Natural killer cell treated with Interleukin-12 subunit alpha and Interleukin-12 subunit beta and Interleukin-15 and Interleukin-18, amount 100 ng/mL, for 72 hours (primary cell): ENCODE measurements at places on chromosomes 3 and 15.

GRCh38 chr3:127371334-127371733 lies 83.5 kb upstream of the PRR20G start:
- H3K4me1 ChIP-seq: peaks cover 1% of the 10 kb centered on the region
- peaks cover 16% of the 10 kb centered on the region for H3K27me3 ChIP-seq
- H3K36me3 ChIP-seq: no peaks in the 10 kb centered on the region

GRCh38 chr15:100919481-100920405 lies 586 bp downstream of the LRRK1 start:
- H3K4me1 ChIP-seq: peaks cover 10% of the 10 kb centered on the region
- H3K4me3 ChIP-seq: peak overlapping the region; percentile 54
- no peak overlapping the region for H3K27ac ChIP-seq
- H3K36me3 ChIP-seq: no peaks in the 10 kb centered on the region

DNA sequence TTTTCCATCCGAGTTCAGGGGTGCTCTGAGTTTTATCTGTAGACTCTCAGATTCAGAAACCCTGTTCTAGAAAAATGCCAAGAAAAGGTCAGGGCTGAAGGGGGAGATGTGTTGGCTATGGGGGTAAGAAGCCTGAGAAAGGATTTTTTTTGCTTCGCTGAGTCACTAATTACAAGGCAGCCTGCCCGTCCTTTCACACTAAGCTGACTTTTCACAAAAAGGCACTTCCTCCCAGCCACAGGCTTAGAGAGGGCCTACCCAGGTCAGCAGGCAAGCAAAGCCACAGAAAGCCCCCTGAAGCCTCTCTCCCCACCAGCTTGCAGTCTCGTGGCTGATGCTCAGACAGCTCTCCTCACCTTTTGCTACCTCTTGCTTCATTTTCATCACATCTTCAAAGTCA lies 192.6 kb upstream of the PRICKLE2 start:
- no peak overlapping the region for H3K4me3 ChIP-seq
- peaks cover 7% of the 10 kb centered on the region for H3K27me3 ChIP-seq
- H3K4me1 ChIP-seq: no peaks in the 10 kb centered on the region
- DNase-seq: no peak
- no peak overlapping the region for H3K27ac ChIP-seq

DNA sequence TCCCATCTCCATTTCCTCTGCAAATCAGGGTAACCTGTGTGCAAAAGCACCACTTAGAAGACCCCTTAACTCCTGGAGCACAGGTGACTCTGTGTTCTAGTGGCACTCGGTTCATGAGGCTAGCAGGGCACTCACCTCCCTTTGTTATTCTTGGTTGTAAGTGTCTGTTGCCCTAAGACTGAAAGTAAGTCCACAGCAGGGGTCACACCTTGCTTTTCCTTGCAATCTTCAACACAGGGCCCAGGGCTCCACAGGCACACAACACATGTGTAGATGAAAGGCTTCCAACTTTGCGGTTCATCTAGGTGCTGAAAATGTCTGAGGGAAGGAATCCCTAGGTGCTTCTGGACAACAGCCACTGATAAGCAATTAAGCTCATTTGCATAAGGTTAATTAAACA lies 2.9 kb downstream of the RNU6-1 start:
- peaks cover 26% of the 10 kb centered on the region for H3K27me3 ChIP-seq
- no peak overlapping the region for H3K4me3 ChIP-seq
- H3K27ac ChIP-seq: no peak overlapping the region
- no peak for DNase-seq

DNA sequence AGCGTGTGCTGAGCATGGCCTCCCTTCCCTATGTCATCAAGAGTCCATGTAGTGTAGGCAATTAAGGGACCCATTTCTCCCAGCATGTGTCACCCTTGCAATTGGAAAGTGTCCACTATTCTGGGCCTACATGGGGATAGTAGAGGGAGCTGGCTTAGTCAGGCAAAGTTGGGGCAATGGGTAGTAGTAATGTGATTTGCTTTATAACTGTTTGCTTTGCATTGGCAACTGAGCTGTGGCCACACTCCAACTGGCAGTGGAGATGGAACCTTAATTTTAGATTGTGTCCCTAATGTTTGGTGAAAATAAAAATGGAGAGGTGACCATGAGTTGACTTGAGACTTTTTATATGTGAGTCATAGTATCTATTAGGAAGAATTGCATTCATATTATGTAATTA lies 97.7 kb upstream of the SAMMSON start:
- no peak overlapping the region for H3K27ac ChIP-seq
- H3K36me3 ChIP-seq: no peaks in the 10 kb centered on the region
- H3K4me3 ChIP-seq: no peak overlapping the region
- H3K4me1 ChIP-seq: no peaks in the 10 kb centered on the region
- no peaks in the 10 kb centered on the region for H3K27me3 ChIP-seq

GRCh38 chr15:79496838-79497237 lies 64.7 kb downstream of the MINAR1 start:
- H3K4me1 ChIP-seq: no peaks in the 10 kb centered on the region
- H3K27ac ChIP-seq: no peak overlapping the region
- H3K27me3 ChIP-seq: peaks cover 40% of the 10 kb centered on the region
- peaks cover 7% of the 10 kb centered on the region for H3K36me3 ChIP-seq

GRCh38 chr3:123751433-123751832 lies 132.7 kb downstream of the MYLK start:
- H3K27me3 ChIP-seq: peaks cover 14% of the 10 kb centered on the region
- H3K4me3 ChIP-seq: no peak overlapping the region
- H3K27ac ChIP-seq: no peak overlapping the region
- no peaks in the 10 kb centered on the region for H3K4me1 ChIP-seq
- DNase-seq: no peak
- no peaks in the 10 kb centered on the region for H3K36me3 ChIP-seq

DNA sequence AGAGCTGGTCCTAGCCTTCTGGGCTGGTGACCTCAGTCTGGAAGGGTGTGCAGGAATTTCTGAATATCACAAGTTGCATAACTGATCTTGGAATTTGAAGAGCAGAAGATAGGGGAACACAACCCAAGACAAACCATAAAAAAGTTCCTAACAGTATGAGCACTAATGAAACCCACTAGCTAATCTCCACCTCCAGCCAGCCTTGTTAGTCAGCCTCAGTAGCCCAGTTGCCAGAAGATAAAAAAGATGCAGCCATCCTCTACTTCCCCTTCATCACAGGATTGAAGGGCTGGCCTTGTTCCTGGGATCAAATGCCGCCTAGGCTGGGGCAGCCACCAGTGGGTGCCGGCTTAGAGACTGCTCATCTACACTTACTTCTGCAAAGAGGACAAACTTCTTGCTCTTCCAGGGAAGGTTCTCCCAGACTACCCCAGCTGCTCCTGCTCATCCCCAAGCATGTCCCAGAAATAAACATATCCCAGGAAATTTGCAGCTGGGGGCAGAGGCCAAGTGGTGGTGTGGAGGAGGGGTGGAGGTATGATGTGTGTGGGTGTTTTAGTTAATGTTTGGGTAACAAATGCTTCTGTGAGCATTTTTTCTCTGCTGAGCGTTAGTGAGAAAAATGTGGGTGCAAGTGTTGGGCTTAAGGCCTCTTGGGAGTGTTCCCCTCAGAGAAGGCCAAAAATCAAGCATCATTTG lies 9.2 kb upstream of the ITGA11 start:
- no peak overlapping the region for H3K4me3 ChIP-seq
- no peaks in the 10 kb centered on the region for H3K36me3 ChIP-seq
- no peaks in the 10 kb centered on the region for H3K4me1 ChIP-seq
- peaks cover 81% of the 10 kb centered on the region for H3K27me3 ChIP-seq

- H3K4me3 ChIP-seq: no peak overlapping the region
- H3K27me3 ChIP-seq: no peaks in the 10 kb centered on the region
- H3K36me3 ChIP-seq: no peaks in the 10 kb centered on the region
- H3K4me1 ChIP-seq: no peaks in the 10 kb centered on the region
- H3K27ac ChIP-seq: no peak overlapping the region
- DNase-seq: no peak
These were observed 98.7 kb downstream of the KCNMB2 start for GRCh38 chr3:178634975-178635374.

- H3K4me3 ChIP-seq: peak overlapping the region; percentile 5
- H3K36me3 ChIP-seq: no peaks in the 10 kb centered on the region
- H3K4me1 ChIP-seq: no peaks in the 10 kb centered on the region
- peaks cover 20% of the 10 kb centered on the region for H3K27me3 ChIP-seq
These were observed 173.6 kb upstream of the PROK2 start for GRCh38 chr3:71958533-71958932.

- peaks cover 26% of the 10 kb centered on the region for H3K4me1 ChIP-seq
- peak overlapping the region; percentile 66 for H3K27ac ChIP-seq
- H3K36me3 ChIP-seq: no peaks in the 10 kb centered on the region
- no peak for DNase-seq
- peak overlapping the region; percentile 69 for H3K4me3 ChIP-seq
These were observed 81.8 kb downstream of the WWTR1 start for GRCh38 chr3:149575961-149576564.

DNA sequence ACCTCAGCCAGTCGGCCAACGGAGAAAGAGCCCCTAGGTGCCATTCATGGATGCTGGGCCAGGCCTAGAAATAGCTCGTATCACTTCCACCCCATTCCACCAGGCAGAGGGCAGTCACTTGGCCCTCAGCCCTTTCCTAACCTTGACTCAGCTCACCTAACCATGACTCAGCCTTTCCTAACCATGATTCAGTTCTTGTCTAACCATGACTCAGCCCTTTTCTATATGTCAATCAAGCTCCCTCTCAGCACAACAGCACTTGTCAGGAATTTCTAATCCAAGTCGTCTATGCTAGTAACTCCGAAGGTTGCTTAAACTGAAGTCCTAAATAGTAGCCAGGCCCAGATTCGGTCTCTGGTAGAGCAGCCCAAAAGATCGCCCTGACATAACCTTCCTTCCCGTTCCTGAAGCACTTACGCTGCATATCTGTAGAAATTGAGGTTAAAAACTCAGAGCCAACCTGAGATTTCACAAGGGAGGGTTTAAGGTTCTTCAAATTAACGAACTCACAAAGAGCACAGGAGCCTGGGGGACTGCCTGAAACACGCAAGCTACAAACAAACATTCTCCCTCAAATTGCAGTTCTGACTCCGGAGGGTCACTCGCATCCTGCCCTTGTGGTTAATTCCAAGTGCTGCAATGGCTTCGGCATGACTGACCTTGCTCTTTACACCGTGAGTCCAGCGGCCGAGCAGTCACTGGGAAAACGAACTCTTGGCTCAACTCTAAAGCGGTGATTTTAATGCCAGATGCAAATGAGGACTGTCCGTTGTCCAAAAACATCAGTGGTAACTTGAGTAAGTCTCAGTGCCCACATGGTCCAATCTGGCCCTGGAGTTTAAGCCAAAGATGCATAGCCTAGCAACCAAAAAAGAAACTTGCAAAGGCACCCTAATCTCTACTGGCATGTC lies 99.9 kb downstream of the ADAMTS17 start:
- no peak for DNase-seq
- H3K36me3 ChIP-seq: no peaks in the 10 kb centered on the region
- H3K4me3 ChIP-seq: no peak overlapping the region
- no peak overlapping the region for H3K27ac ChIP-seq
- H3K27me3 ChIP-seq: peaks cover 4% of the 10 kb centered on the region

DNA sequence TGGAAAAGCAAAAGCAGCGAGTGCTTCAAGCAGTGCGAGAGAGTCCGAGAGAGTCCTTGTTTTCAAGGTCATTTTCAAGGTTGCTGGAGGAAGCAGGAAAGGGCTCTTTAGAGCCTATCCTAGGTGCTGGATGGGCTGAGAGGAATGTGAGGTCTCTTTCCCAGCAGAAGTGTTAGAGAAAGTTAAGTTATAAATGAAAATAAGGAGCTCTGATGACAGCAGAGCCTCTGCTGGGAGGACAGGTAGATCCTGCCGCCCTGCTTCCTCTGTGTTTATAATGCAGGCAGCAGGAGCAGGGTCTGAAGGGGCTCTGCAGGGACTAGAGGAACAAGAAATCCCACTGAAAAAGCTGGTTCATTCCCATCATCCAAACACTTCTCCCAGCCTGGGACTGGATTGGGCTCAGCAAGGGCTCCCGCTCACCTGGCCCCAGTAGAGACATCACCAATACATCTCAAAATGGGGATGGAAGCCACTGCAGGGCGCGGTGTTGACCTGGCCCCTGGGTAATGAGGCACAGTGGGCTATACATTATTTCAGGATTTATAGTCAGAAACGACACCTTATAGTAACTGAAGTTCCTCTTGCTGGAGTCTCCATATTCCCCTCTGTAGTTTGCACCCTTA lies 41.5 kb upstream of the RAB6B start:
- no peaks in the 10 kb centered on the region for H3K36me3 ChIP-seq
- peaks cover 2% of the 10 kb centered on the region for H3K27me3 ChIP-seq
- H3K4me1 ChIP-seq: peaks cover under 1% of the 10 kb centered on the region

- H3K27ac ChIP-seq: no peak overlapping the region
- no peak overlapping the region for H3K4me3 ChIP-seq
- H3K4me1 ChIP-seq: no peaks in the 10 kb centered on the region
- DNase-seq: no peak
These were observed 97.1 kb upstream of the TNFAIP8L3 start for GRCh38 chr15:51191766-51192165.

- H3K36me3 ChIP-seq: peaks cover 9% of the 10 kb centered on the region
- no peak for DNase-seq
- H3K27me3 ChIP-seq: peaks cover 39% of the 10 kb centered on the region
These were observed 128.5 kb downstream of the LMLN start for GRCh38 chr3:198088421-198088955.

- no peaks in the 10 kb centered on the region for H3K27me3 ChIP-seq
- H3K4me3 ChIP-seq: no peak overlapping the region
- H3K27ac ChIP-seq: no peak overlapping the region
- no peak for DNase-seq
- H3K4me1 ChIP-seq: no peaks in the 10 kb centered on the region
These were observed 421.3 kb downstream of the PYDC2 start for GRCh38 chr3:191882289-191882688.

GRCh38 chr15:48965972-48966371 lies 2.3 kb upstream of the SHC4 start:
- H3K36me3 ChIP-seq: no peaks in the 10 kb centered on the region
- peak overlapping the region; percentile 85 for H3K4me3 ChIP-seq
- DNase-seq: no peak
- H3K4me1 ChIP-seq: peaks cover 47% of the 10 kb centered on the region
- H3K27me3 ChIP-seq: peaks cover 3% of the 10 kb centered on the region
- peak overlapping the region; percentile 86 for H3K27ac ChIP-seq

- H3K27me3 ChIP-seq: no peaks in the 10 kb centered on the region
- no peak for DNase-seq
- no peak overlapping the region for H3K27ac ChIP-seq
- H3K36me3 ChIP-seq: peaks cover 24% of the 10 kb centered on the region
- peaks cover 3% of the 10 kb centered on the region for H3K4me1 ChIP-seq
These were observed 66.4 kb downstream of the ASTE1 start for GRCh38 chr3:130960139-130960795.

- H3K4me1 ChIP-seq: no peaks in the 10 kb centered on the region
- no peaks in the 10 kb centered on the region for H3K27me3 ChIP-seq
- no peak overlapping the region for H3K27ac ChIP-seq
These were observed 75.7 kb downstream of the OCA2 start for GRCh38 chr15:28023422-28023821.

GRCh38 chr15:90231028-90232017 lies 2.4 kb downstream of the CIB1 start:
- DNase-seq: peak; percentile 77
- no peaks in the 10 kb centered on the region for H3K27me3 ChIP-seq
- peak overlapping the region; percentile 93 for H3K27ac ChIP-seq
- peak overlapping the region; percentile 87 for H3K4me3 ChIP-seq
- peaks cover 32% of the 10 kb centered on the region for H3K4me1 ChIP-seq
- peaks cover 4% of the 10 kb centered on the region for H3K36me3 ChIP-seq

GRCh38 chr3:56042326-56042951 lies 425.8 kb downstream of the ERC2 start:
- H3K4me3 ChIP-seq: no peak overlapping the region
- DNase-seq: no peak
- H3K36me3 ChIP-seq: no peaks in the 10 kb centered on the region
- H3K27me3 ChIP-seq: no peaks in the 10 kb centered on the region
